ENCODE measurements at places on chromosomes 2 and 18.
A peak's percentile ranks its signal among the peaks of the same experiment; 100 is the strongest.

- DNase-seq = no peak
These were observed 50.2 kb downstream of the SKA1 start for GRCh38 chr18:50424877-50425690.

DNA sequence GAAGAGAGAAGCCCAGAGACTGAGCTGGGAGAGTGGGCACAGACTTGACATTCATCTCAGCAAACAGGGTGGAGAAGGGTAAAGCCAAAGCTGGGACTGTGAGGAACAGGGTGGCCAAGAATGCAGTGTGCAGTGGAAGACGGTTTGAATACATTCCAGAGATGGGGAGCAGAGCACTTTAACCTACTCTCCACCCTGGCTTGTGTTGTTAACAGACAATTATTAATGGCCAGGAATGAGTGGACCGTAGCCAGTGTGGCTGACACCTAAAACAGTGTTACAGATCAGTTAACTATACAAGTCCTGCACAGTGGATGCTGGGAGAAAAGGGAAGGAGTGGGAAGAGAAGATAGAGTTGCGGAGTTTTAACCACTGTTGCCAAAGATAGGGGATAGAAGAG lies 7.4 kb upstream of the NAB1 start:
- DNase-seq = no peak

GRCh38 chr2:132468821-132469675 lies 52.4 kb downstream of the GPR39 start:
- DNase-seq = no peak

GRCh38 chr2:46849721-46850556 lies 65.7 kb downstream of the MCFD2 start:
- DNase-seq = no peak

GRCh38 chr2:205543262-205543843 lies 138.9 kb upstream of the NRP2 start:
- no peak for DNase-seq

- DNase-seq = no peak
These were observed 17.7 kb upstream of the NFE2L2 start for GRCh38 chr2:177282181-177282641.

- no peak for DNase-seq
These were observed 17.3 kb downstream of the PARD6G start for GRCh38 chr18:80229766-80230745.

GRCh38 chr2:38301340-38301968 lies 75.6 kb downstream of the ATL2 start:
- no peak for DNase-seq

DNA sequence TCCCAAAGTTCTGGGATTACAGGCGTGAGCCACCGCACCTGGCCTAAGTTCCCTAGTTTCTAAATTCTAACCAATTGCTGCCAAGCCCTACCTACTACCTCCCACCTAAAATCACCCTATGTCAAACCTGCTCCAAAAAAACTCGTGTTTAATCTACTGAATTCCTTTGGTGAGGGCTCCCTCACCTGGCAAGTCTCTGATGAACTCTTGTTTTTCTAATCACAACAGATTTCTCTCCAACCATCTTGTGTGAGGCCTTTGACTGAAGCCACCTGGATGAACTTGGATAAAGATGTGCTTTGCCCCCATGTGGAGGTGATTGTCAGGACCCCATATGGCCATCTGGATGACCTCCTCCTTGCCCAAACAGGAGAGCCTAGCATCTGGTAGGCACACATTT lies 17.4 kb upstream of the SLC35G4 start:
- DNase-seq = no peak

- no peak for DNase-seq
These were observed 125.0 kb upstream of the WDSUB1 start for GRCh38 chr2:159411460-159411859.

DNA sequence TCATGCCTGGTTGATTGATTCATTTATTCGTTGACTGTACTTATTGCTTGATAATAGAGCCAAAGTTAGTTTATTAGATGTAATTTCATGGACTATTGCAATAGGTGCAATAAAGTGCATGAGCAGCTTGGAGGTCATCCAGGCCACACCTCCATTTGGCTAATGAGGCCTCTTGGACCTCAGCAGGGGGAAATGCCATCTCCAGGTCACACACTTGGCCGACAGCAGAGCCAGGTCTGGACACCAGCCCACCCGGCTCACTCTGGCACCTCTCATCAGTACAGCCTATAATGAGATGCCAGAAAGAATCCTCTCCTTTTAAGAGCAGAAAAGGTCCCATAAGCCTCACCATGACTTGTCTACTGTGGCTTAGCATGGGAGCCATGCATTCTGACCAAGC lies 71.2 kb upstream of the AFF3 start:
- no peak for DNase-seq

GRCh38 chr2:141741652-141742051 lies 389.2 kb downstream of the LRP1B start:
- DNase-seq = no peak

- peak; percentile 24 for DNase-seq
These were observed 47.8 kb downstream of the ZAP70 start for GRCh38 chr2:97761192-97761591.

GRCh38 chr2:170535552-170535951 lies 179.6 kb upstream of the SP5 start:
- DNase-seq = no peak

- DNase-seq = no peak
These were observed 663.7 kb upstream of the LRATD1 start for GRCh38 chr2:13968811-13969210.

DNA sequence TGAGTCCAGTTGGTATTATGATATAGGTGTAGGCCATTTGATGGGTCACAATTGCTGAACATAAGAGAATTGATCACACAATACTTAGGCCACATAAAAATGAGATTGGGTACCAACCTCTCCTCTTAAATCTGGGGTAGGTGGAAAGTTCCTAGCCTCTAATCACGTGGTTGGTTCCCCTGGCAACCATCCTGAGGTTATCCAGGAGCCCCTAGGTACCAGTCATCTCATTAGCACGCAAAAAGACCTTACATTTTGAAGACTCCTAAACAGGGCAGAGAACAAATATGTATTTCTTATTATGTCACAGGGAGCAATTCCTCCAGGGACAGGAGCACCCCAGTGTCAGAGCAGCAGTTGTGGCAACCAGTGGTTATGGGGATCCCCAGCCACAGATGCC lies 12.7 kb upstream of the SELENOI start:
- DNase-seq = no peak

DNA sequence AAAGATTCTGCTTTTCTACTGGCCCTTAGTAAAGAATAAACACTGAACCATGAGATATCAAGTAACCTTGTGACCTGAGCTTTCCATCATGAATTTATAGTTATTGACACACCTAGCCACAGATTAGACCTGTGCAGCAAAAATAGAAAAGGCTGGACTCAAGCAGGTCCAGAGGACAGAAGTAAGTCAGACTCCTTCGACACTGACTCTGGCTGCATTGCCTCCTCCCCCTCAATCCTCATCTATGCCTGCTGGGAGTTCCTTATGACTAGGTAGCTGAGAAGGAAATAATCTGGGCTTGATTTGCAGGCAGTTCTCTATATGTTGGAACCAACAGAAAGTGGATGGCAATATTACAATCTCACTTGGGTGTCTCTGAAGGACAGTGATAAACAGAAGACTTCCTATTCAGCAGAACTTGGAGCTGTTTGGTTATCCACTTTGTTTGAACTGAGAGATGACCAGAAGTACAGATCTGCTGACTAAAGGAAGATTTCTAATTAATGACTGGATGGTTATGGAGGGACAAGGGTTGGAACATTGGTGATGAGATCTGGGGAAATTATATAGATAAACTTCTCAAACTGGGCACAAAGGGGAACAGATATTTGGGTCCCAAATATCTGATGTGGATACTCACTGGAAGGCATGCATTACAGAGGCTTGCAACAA lies 39.4 kb downstream of the ARID5A start:
- no peak for DNase-seq

DNA sequence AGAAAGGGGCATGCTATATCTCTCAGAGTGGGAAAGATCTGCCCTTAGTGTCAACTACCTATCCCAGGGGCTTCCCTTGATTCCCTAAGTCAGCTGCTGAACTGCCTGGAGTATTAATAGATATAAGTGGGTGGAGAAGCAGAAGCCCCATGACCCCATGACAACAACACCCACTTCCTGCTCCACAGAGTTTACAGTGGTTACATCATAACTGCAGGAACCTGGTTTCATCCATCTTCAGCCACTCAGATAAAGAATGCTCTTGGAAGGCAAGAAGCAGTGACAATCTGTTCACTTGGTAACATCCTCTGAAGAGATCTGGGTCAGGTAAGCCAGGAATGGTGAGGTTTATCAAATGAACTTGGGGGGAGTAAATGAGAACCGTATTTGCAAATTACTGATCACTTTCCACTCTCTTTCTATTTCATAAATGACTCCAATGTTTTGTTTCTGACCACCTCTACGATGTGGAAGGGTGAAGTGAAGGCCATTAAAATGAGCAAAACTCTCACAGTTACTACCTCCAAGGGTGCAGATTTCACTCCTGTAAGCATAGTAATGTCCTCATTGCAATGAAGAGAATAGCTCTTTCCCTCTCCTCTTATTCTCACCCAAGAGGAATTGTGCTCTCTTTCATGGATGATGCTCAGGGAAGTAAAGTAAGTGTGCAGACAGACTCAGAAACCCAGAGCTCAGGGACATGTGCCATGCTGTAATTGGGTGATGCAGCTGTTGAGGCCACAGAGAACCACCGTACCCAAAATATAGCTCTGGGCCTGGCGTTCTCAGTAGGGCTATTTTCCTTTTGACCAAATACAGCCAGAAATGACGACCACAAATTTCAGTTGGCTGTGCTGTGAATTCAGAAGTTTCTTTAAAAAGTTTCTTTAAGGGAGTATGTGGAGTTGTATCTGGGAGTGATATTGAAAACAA lies 192.8 kb upstream of the APCDD1 start:
- no peak for DNase-seq

GRCh38 chr2:226692521-226693126 lies 107.0 kb downstream of the IRS1 start:
- DNase-seq = no peak

- no peak for DNase-seq
These were observed 256.1 kb downstream of the PAX3 start for GRCh38 chr2:222042666-222043065.

DNA sequence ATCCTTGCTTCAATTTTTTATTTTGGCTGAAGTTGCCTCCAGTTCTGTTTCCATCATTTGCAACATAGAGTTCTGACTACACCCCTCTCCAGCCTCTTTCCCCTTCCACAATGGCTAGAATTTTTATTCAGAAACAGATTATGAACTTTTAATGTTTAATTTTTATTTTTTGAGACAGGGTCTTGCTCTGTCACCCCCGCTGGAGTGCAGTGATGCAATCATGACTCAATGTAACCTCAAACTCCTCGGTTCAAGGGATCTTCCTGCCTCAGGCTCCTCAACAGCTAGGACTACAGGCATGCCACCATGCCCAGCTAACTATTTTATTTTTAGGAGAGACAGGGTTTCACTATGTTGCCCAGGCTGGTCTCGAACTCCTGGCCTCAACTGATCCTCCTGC lies 2.8 kb downstream of the NTSR2 start:
- no peak for DNase-seq

GRCh38 chr2:9824956-9825720 lies 18.1 kb upstream of the TAF1B start:
- DNase-seq = no peak

DNA sequence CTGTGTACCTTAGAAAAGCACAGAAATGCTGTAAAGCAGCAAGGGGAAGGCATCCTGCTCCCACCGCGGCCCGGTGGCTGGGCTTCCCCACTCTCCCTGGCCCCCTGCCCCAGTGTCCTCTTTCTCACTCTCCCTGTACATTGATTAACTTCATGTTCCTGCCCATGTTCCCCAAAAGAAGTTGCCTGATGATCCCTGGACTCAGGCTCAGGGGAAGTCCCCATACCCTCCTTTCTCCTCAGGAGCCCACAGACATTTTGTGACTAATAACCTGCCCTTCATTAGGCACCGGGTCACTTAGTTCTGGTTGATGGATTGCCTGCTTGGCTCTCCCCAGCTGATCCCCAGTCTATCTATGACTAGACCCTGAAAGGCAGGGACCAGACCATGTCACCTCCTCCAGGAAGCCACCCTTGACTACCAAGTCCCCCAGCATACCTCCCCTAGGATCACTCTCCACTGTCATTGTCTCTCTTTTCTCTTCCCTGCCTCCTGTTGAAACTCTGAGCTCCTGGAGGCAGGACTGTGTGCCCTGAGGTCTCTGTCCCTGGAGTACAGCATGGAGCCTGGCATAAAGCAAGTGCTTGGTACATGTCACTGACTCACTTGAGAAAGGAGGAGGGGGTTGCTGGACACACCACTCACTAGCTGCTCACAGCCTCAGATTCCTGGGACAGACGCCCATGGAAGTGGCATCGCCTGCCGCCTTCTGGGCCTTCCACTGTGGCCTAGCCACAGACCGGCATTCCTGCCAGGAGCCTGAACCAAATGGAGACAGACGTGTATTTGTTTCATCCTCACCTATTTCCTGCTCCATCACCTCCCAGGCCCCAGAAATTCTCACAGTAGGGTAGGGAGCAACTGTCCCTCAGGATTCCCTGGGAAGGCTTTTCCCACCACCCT lies 13.5 kb downstream of the MALL start:
- DNase-seq = no peak

GRCh38 chr18:3097082-3097481 lies 84.1 kb upstream of the LPIN2 start:
- DNase-seq = no peak

GRCh38 chr2:189819297-189819704 lies 35.1 kb downstream of the PMS1 start:
- no peak for DNase-seq

GRCh38 chr18:32888306-32888705 lies 115.5 kb upstream of the KLHL14 start:
- no peak for DNase-seq

GRCh38 chr2:157479081-157480027 lies 35.5 kb upstream of the CYTIP start:
- no peak for DNase-seq

- no peak for DNase-seq
These were observed 139.6 kb downstream of the TCF4 start for GRCh38 chr18:55448420-55448819.

DNA sequence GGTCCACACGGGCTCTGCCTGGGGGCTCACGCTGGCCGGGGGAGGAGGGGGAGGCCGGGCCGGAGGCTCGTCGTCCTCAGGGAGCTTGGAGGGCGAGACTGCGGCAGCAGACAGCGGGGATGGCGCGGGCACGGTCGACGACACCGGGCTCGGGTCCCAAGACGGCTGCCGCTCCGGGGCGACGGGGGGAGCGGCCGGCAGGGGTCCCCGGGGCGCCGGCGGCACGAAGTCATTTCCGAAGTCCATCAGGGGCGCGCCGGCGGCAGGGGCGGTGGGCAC lies 491 bp downstream of the RTN4 start:
- no peak for DNase-seq

DNA sequence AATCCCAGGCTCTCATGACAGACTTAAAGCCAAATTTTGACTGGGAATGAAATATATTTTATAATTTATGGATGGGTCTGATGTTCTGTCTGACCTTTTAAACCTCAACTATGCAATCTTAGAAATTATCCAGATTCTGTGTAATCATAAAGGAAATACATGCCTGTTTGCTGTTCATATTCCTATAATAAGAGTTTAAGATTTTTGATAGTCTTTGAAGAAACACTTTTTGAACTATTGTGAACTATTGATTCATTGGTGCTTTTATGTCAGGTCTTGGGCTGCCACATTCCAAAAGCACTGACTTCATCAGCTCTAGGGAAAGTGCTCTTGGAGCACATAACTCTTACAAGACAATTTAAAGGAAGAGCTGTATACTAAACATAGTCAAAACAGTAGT lies 64.2 kb downstream of the CCDC150 start:
- no peak for DNase-seq

GRCh38 chr2:173076581-173077345 lies 1.1 kb downstream of the MAP3K20 start:
- DNase-seq = no peak

- no peak for DNase-seq
These were observed 61.8 kb downstream of the COMMD1 start for GRCh38 chr2:61967262-61967661.

Data from effector CD8-positive, alpha-beta T cell (primary cell).